Thoracic aorta (tissue), 2 donors: ENCODE measurements at places on chromosomes 12 and 14. TPM values are rescaled to one million over a fixed set of nuclear protein-coding genes. Genes with fewer than 3 reads are reported as not detected.

DNA sequence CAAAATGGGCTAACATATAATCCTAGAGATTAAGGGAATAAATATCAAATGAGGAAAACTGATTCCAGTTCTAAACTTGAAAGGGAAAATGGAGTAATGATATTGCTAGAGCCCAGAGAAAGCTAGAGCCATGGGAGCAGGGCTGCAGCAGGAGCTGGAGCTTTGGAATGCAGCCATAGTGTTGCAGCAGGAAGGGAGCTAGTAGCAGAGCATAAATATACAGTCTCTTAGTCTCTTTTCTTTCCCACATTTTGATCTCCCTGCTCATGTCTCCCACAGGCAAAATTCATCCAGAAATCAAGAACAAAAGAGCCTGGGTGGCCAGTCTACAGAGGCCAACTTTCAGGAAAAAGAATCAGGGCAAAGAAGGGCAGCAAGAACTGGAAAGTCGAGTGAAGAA is 253.7 kb downstream of the ATXN7L3B start:
- no peak for DNase-seq

The STAT2 gene
- 192 TPM for total RNA-seq

The COCH gene
- 1.5 TPM for total RNA-seq

The CCDC88C gene
- 11.5 TPM for total RNA-seq
